SHP77 (cell line): ENCODE measurements at places on chromosomes 4 and X.

GRCh38 chrX:95836517-95836916 is 848.1 kb upstream of the DIAPH2 start:
- no peak for DNase-seq

- DNase-seq = no peak
Observed at GRCh38 chr4:14898989-14899388, 103.3 kb upstream of the CPEB2 start.

GRCh38 chr4:1472911-1473518 is 66.8 kb upstream of the NKX1-1 start:
- DNase-seq = no peak

GRCh38 chr4:48258845-48259397 is 10.7 kb downstream of the TEC start:
- DNase-seq = no peak

DNA sequence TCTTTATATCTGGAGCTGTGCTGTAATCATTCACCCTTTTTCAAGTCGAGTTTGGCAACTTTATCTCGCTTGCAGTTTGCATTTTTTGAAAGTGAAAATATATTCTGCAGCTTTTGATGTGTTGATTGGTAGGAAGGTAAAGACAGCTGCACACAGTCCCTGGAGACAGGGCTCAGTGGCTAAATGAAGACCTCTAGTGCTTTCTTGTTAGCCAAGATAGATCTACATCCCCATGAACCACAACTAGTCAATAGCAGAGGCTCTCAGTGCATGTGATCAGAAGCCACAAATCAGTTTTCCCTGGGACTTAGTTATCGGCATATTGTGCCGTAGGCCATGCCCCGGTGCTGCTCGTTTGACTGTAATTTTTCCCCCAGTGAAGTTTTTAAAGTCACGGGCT is 587.7 kb upstream of the PITX2 start:
- DNase-seq = no peak

GRCh38 chr4:5884796-5885195 is 8.1 kb downstream of the CRMP1 start:
- no peak for DNase-seq

GRCh38 chrX:120308959-120309872 is 2.0 kb downstream of the TMEM255A start:
- no peak for DNase-seq

GRCh38 chr4:53557669-53558064 is 33.6 kb downstream of the LNX1 start:
- DNase-seq = no peak

DNA sequence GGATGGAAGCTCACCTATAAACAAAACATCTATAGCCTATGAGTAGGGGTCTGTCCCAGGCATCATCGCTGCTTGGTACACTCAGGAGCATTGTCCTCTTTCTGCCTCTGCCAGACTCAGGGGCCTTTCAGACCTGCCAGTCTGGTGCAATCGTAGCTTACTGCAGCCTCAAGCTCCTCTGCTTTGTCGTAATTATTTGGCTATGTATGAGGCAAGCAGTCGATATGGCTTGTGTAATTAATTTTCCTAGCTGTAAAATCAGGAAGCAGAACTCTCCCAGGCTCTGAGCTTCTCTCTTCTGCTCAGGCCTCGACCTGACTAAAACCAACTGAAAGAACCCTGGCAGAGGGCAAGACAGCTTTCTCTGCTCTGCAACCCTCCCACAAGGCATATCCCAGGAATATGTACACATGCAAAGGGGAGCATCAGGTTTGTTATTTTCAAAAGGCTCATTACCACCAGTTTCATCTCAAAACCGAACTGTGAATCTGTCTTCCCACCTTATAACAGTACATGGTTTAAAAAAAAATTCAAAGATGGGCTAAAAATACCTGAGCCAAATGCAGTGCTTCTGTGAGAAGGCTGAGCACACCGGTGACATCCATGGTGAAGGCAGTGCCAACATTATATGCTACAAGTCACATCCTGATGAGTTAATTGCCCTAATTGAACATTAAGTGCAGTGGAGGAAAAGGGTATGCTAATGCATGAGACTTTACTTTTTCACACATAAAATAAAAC is 309.2 kb upstream of the EMCN start:
- no peak for DNase-seq

DNA sequence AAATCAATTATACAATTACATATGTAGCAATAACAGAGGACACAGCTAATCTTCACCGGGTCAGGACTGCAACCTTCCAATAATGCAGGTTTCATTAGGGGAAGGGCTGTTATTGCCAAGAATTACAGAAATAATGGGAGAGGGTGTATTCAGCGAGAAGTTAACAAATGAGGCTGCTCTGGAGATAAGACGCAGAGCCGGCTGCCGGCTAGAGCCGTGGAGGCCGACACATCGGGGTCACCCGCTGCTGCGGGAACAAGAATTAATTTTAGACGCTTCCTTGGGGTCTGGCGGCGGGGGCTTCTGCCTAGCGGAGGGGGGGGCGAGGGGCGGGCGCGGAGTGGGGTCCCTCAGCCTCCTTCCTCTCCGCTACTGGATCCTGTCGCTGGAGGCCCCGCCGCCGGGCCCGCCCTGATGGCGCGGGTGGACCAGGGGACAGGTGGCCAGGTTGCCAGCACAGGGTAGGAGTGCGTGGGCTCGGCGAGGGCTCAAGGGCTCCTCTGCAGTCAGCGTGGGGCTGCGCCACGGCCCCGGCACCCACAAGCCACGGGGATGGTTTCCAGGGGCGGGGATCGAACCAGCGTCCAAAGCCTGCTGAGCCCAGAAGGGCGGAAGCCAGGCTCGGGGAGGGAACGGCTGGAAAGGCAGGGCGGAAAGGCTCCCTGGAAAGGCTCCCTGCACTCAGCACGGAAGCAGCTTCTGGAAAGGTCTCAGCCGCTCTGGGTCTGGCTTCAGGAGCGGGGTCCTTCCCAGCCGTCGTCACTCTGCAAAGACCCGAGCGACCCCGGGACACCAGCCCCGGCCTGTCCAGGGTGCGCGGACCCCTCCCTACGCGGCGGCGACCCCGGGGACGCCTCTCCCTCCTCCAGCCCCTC is 113.8 kb upstream of the NKX1-1 start:
- DNase-seq = no peak

- no peak for DNase-seq
Observed at GRCh38 chrX:31656013-31656412, 584.2 kb upstream of the FTHL17 start.

DNA sequence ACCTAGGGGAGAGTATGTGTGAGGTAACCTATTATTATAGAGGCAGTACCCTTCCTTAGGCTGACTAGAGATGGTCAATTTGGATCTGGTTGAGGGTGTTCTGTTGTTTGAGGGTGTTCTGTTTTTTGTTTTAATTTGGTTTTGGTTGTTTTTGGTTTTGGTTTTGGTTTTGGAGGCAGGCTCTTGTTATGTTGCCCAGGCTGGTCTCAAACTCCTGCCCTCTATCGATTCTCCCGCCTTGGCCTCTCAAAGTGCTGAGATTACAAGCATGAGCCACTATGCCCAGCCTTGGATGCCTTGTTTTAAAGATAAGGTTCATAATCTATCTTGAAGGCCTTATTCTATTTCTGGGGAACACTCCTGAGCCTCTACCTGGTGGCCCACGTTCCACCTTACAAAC is 912 bp downstream of the CXorf65 start:
- DNase-seq = no peak

GRCh38 chr4:75621715-75622114 is 8.6 kb downstream of the CDKL2 start:
- DNase-seq = no peak
